ENCODE measurements at places on chromosomes 2 and 18.

DNA sequence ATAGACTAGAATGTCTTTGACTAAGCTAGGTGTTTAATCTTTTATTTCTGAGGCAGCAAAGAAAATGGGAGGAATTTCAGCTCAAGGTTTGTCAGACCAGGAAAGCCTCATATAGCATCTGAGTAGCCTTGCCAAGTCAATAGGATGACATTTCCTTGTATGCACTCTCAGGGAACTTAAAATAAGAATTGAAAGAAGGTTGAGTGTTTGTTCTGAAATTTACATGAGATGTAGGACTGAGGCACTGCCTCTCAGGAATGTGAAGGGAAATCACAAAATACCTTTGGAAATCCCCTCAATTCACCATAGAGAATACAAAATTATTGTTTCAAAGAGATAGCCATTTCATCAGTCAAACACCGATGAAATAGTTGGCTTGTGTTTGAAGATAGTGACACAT is 392.0 kb upstream of the NRP2 start:
- DNase-seq, result no peak

GRCh38 chr2:46188041-46188716 is 109.0 kb upstream of the EPAS1 start:
- no peak for DNase-seq

GRCh38 chr18:22695674-22696073 is 237.5 kb upstream of the RBBP8 start:
- DNase-seq, result no peak

GRCh38 chr2:28956415-28956826 is 24.7 kb upstream of the TOGARAM2 start:
- no peak for DNase-seq

GRCh38 chr2:130966775-130967490 is 126.3 kb downstream of the FAM168B start:
- DNase-seq, result no peak

DNA sequence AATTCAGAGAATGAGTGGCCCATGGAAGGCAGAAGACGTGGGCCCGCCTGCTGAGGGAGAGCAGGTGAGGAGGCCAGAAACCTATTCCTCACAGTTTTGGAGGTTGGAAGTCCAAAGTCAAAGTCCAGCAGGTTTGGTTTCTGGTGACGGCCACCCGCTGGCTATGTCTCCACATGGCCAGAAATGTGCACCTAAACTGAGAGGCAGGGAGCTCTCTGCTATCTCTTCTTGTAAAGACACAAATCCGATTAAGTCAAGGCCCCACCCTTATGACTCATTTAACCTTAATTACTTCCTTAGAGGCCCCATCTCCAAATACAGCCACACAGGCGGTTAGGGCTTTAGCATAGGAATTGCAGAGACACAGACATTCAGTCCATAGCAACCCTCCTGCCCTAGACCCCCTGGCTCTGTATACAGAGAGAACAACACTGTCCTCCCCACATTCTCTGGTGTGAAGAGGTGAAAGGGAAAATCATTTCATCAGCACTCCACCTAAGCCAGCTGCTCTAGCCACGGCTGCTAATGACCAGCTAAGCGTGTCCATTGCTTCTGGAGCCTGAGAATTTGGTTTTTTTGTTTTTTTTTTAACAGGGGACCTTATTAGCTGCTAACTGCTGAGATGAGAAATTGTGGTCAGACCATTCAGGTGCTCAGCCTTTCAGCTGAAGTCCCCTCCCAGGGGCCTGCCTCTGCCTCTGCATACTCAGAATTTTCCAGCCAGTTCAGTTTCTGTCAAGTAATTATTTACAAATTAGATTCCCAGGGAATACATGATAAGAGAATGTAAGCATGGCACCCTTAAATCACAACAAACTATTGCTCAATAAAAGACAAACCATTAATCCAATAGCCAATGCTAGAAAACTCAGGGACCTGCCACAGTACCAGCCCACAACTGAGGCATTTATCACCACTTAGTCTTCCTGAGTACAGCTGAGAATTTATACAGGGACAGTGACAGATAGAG is 368.7 kb upstream of the ID2 start:
- peak; percentile 59 for DNase-seq

DNA sequence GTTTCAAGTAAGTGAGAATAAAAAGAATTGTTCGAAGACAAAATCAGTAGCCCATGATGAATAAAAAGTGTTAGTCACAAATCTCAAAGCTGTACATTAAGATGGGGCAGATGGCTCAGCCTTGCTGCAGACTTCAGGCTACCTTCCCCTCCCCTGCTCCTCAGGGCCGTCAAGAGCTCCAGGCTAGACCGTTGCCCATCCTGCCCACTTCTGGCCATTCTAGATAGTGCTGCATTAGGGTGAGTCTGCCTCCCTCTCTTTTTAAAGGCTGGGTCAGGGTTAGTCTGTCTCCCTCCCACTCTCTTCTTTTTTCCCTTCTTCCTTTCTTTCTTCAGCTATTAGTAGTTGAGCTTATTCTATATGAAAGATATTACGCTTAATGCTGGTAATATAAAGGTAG is 86.0 kb downstream of the MAPRE2 start:
- DNase-seq, result no peak

DNA sequence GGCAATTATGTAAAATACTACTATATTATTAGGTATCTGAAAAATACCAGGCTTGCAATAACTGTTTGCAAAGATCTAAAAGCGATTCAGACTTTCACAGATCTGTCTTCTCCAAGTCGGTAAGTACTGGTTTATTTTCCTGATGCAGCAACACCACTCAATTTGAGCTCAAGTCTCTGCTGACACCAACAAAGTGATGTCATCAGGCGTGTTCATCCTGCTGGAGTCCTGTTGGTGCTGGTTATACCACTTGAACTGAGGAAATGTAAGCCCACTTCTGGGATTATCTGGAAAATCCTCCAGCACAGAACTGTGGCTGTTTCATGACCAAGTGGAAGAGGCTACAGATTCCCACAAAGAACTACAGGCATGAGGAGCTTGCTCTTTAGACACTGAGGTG is 267.6 kb downstream of the BCL2 start:
- no peak for DNase-seq

- no peak for DNase-seq
Observed at GRCh38 chr2:174573621-174574081, 24.0 kb downstream of the WIPF1 start.

- no peak for DNase-seq
Observed at GRCh38 chr2:52210611-52211010, 1178.7 kb upstream of the NRXN1 start.

- DNase-seq, result no peak
Observed at GRCh38 chr2:11030909-11031308, 119.2 kb downstream of the KCNF1 start.

- no peak for DNase-seq
Observed at GRCh38 chr2:161423421-161424393, 7.6 kb downstream of the TBR1 start.

DNA sequence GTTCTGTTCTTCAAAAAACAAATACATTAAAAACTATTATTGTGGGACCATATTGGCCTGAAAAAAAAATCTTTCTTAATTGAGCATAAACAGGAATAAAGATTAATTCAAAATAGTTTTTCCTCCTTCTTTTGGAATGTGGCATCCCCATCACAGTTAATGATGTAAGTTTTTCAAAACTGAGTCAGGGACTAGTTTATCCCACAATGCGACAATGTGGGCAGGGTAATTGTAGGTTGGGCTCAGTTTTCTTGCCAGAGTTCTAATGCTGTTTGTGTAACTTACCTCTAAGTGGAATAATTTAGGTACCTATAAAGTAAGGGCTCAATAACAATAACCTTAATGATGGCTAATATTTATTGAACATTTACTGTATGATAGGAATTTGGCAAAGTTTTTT is 82.0 kb downstream of the PMS1 start:
- DNase-seq, result no peak

- DNase-seq, result peak; percentile 75
Observed at GRCh38 chr2:54936766-54937165, 113.5 kb downstream of the RTN4 start.

DNA sequence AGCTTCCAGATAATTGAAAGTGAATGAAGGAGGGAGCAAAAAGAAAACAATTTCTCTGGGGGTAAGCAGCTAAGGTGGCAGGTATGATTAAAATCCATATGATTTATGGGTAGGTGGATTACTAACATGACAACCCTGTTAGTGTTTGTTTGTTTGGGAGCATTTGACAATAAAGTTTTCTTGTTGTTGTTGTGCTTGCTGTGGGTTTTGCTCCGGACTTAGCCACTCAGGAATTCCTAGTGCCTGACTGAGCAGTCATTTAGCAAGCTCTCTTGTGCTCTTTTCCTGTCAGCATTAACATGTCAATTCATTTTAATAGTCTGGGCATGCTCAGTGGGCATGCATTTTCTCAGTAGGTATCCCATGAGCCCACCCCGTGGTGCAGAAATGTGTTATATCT is 674.8 kb upstream of the ZEB2 start:
- no peak for DNase-seq

- DNase-seq, result peak; percentile 56
Observed at GRCh38 chr18:69217196-69218000, 183.3 kb upstream of the DOK6 start.

- no peak for DNase-seq
Observed at GRCh38 chr2:128548461-128548891, 229.8 kb upstream of the HS6ST1 start.

- DNase-seq, result no peak
Observed at GRCh38 chr18:49804096-49804495, 9.2 kb downstream of the ACAA2 start.

- no peak for DNase-seq
Observed at GRCh38 chr2:30031184-30031583, 109.8 kb upstream of the ALK start.

- DNase-seq, result no peak
Observed at GRCh38 chr2:207796585-207797350, 27.1 kb upstream of the FZD5 start.

DNA sequence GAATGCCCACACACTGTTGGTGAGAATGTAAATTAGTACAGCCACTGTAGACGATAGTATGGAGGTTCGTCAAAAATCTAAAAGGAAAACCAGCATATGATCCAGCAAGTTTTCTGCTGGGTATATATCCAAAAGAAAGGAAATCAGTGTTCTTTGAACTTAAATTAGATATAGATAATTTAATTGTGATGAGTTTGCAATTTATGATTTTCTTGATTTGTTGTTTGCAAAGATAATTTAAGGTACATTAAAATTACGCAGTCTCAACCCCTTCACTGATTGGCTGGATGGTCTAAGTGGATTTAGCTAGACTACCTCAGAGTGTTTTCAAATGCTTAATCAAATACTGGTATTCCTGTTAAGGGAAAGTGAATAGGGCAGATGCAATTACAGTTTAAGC is 302.2 kb downstream of the GALNT13 start:
- no peak for DNase-seq

DNA sequence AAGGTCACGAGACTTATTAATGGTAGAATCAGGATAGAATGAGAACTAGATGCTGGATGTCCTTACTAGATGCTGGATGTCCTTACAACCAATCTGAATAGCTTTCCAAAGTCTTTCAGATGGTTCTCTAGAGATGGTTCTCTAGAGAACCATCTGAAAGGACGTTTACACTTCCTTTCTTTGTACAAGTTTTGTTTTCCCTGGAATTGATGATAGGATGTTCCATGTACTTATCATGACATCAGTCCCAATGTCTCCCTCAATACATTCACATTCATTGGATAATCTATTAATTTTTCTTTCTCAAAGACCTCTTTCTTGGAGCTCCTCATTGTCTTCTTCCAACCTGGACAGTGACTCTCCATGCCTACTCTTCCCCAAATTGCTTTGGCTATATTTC is 28.2 kb upstream of the RUFY4 start:
- no peak for DNase-seq

- no peak for DNase-seq
Observed at GRCh38 chr2:55995211-55995610, 71.6 kb upstream of the EFEMP1 start.

- DNase-seq, result no peak
Observed at GRCh38 chr2:214800180-214800579, 9.3 kb downstream of the BARD1 start.

DNA sequence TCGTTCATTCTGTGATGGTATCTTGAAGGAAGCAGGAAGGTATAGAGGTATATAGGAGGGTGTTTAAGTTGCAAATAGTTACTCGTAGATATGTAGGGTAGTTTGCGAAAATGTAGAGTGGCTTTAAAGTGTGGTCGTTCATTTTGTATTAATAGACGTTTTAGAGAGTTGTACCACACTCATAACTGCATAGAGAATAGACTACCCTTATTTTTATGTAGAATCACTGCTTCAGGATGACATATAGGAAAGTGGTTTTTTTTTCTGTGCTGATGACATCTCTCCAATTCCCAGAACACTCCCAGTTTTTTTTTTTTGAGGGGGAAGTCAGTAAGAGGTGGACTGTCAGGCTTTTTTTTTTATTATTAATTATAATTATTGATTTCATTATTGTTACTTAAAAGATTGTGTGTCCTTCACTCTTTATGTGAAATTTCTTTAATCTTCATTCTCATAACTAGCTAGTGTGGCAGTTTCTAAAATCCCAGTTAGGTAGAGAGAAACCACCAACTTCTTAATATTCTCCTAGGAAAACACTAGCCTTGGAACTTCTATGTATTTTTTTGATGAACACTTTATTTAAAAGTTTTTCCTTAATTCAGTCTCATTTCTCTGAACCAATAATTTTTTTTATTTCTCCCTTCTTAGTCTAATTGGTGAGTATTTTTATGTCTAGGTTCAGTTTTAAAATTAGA is 1.5 kb downstream of the ACTR3 start:
- DNase-seq, result no peak

- DNase-seq, result no peak
Observed at GRCh38 chr2:85234868-85235267, 92.9 kb downstream of the TGOLN2 start.

GRCh38 chr2:20035955-20036666 is 15.3 kb downstream of the LAPTM4A start:
- DNase-seq, result no peak

DNA sequence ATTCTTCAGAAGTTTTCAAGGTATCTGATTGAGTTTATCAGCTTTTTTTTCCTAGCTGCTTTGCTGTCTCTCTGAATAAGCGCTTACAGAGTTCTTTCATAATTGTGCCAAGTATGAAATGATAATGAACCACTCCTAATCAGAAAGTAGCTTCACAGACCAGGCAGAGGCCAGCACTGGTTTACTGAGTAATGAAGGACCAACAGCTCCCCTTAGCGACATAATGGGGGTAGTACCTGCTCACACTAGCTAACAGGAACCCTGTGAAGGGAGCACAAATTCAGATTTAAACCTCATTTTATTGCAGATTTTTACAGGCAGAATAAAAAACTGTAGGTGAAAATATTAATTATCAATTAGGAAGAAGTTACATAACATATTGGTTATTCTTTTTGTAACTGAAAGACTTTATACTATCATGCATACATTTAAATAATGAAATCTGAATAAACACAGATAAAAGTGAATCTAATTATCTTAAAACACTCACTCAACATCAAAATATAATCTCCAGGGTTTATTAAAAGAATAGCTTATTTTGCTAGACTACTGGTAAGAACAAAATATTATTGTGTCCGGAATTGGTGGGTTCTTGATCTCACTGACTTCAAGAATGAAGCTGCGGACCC is 53.7 kb upstream of the LRRC30 start:
- DNase-seq, result peak; percentile 56

DNA sequence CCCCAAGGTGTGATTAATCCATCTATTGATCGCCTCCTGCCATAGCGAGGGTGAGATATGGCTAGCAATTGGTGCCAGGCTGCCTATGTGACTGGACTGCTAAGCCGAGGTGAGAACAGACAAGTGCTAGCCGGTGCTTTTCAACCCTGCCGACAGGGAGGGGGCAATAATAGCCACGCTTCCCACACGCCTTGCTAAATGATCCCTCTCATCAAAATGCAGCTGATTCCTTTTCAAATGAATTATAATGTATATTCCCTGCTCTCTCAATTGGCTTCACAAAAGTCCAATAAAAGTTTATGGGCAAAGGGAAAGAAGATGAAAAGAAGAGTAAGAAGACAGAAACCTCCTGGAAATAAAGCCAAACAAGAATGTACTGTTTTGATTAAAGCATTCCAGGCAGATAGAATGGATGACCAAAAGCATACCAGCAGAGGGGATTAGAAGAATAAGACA is 235.6 kb downstream of the ICOS start:
- no peak for DNase-seq
